ENCODE measurements at places on chromosomes 11 and 22.

DNA sequence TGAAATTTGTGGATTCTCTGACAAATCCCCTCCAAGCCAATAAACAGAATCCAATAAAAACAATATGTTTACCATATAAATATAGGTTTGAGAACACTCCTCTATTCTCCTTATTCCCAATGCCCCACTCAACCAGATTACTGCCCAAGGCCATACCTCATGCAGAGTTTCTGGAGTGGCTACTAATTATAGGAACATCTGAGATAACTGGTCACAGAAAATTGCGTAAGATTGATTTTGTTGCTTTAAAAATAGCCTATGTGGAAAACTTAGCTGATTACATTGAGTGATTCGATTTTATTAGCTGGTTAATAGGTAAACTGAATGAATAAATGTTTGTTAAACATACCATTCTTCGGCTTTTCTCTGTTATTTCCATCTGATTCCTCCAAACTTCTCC lies 48.0 kb downstream of the ME3 start:
- DNase-seq = no peak

DNA sequence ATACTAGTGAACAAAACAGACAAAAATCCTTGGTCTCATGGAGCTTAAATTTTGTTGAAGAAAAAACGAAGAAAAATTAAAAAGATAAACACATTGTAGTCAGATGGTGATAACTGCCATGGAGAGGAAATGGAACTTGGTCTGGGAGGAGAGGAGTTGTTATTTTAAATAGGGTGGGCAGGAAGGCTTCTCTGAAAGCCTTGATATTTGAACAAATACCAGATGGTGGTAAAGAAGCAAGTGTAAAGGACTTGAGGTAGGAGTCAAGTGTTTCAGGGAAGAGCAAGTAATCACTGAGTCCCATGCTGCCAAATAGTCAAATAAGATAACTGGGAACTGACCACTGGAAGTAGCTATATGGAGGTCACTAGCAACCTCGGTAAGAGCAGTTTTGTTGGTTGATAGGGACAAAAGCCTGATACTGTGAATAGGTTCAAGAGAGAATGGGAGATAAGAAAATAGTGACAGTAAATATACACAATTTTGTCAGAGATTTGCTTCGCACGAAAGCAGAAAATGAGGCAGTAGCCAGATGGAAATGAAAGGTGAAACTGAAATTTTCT lies 55.1 kb downstream of the SESN3 start:
- no peak for DNase-seq

DNA sequence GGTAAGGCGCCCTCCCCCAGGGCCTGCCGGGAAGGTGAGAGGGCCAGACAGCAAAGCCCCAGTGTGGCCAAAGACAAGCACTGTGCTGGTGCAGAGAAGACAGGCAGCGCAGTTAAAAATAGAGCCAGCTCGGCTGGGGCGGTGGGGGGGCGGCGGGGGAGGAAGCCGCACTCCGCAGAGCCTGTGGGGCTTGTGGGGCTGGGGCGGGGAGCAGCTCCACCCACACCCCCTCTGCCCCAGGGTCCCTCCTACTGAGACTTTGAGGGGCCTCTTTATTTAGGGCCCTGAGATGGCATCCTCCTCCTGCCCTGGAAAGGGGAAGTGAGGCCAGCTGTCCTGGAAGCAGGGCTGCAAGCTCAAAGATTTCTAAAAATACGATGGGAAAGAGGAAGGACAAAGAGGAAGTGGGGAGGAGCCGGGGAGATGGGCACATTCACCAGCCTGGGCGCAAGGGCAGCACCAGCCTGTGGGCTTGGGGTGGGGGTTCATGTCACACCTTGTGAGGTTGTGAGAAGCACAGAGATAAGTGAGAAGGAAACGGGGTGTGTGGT lies 2.6 kb downstream of the CYTH4 start:
- peak; percentile 43 for DNase-seq

DNA sequence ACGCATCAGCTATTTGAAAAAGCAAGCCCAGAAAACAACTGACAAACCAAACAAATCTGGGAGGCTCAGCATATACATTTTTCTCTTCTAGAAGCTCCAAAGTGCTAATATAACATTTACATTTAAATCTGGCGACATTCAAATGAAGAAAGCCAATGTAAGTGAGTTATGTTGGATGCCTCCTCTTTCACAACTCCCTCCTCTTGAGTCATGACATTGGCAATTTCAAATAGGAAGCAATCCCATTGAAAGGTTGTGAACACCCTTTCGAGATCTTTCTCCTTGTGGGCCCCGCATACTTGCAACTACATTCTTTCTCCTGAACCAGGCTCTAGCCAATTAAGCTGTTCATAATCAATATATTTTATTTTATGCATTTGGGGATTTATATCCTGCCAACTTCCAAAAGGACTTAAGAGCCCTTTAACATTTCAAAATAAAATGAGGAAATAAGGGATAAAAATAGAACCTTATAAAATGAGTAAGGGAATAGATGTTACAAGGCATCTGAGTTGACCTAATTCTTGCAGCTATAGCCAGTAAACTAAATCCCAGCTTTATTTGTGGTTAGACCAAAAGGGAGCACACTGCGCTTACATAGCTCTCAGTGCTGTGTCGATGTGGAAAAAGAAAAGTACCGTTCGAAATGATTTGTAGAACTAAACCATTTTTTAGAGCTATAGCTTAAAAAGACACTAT lies 129.5 kb upstream of the SESN3 start:
- no peak for DNase-seq

- DNase-seq = no peak
Measured at GRCh38 chr11:18371279-18371678, 23.1 kb upstream of the LDHA start.

- no peak for DNase-seq
Measured at GRCh38 chr11:22433517-22433916, 95.3 kb downstream of the SLC17A6 start.

DNA sequence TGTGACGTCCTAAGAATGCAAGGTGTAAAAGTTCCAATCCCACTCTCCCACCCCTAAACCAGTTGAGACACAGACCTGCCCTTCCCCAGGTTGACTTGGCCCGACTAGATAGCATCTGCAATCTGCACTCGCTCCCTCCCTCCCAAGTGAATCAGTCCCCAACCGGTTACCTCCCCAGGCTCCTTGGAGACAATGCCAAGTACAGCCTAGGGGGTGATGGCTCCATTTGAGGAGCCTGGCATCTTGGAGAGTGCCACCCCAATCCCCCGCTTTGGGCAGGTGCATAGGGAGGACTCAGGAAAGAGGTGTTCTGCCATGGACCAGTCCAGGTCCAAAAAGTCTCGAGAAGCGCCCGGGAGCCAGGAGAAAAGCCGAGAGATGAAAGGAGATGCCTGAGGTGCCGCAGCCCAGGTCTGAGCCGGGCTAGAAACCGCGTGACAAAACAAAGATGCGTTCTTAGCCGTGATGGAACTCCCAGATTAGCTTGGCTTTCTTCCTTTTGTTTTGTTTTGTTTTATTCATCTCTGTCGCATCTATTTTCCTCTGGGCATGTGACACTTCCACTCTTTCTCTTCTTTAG lies 18.7 kb upstream of the SNX32 start:
- no peak for DNase-seq

- DNase-seq = no peak
Measured at GRCh38 chr11:123161376-123162030, 33.5 kb downstream of the CLMP start.

DNA sequence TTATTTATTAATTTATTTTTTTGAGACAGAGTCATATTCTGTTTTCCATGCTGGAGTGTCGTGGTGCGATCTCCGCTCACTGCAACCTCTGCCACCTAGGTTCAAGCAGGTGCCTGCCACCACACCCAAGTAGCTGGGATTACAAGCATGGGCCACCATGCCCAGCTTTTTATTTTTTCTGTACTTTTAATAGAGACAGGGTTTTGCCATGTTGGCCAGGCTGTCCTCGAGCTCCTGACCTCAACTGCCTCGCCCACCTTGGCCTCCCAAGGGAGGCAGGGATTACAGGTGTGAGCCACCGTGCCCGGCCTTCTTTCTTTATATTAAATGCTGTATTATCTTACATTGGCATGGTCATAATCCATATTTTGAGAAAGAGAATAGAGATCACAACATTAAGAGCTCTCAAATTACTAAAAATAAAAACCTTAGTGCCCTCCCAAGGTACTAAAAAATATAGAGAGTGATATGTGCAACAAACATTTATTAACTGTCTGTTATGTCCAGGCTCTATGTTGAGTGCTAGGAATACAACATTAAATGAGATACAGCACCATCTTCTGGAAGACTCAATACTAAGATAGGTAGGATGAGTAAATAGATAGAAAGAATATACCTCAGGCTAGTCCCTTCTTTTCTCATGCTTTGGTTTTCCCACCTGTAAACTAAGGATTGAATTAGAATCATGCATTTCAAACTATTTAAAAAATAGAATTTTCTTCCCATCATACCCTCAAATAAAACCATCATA lies 84.1 kb downstream of the BBOX1 start:
- DNase-seq = no peak

- DNase-seq = no peak
Measured at GRCh38 chr11:64132191-64132771, 33.6 kb downstream of the MACROD1 start.

GRCh38 chr11:114308689-114309089 lies 12.5 kb downstream of the NNMT start:
- DNase-seq = no peak

DNA sequence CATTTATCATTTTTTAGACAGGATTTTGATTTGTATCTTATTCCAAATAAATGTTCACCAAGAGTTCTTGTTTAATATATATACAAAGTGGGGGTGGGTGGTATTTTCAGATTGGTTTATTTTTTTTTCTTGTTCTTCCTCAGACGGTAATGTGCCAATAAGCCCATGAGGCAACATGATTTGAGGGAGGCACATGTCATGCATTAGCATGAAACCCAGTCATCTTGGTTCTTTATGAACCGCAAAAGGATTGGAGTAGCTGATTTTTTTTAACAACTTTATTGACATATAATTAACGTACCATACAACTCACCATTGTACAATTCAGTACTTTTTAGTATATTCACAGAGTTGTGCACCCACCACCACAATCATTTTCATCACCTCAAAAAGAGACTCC lies 2.7 kb downstream of the BCL2L13 start:
- no peak for DNase-seq

DNA sequence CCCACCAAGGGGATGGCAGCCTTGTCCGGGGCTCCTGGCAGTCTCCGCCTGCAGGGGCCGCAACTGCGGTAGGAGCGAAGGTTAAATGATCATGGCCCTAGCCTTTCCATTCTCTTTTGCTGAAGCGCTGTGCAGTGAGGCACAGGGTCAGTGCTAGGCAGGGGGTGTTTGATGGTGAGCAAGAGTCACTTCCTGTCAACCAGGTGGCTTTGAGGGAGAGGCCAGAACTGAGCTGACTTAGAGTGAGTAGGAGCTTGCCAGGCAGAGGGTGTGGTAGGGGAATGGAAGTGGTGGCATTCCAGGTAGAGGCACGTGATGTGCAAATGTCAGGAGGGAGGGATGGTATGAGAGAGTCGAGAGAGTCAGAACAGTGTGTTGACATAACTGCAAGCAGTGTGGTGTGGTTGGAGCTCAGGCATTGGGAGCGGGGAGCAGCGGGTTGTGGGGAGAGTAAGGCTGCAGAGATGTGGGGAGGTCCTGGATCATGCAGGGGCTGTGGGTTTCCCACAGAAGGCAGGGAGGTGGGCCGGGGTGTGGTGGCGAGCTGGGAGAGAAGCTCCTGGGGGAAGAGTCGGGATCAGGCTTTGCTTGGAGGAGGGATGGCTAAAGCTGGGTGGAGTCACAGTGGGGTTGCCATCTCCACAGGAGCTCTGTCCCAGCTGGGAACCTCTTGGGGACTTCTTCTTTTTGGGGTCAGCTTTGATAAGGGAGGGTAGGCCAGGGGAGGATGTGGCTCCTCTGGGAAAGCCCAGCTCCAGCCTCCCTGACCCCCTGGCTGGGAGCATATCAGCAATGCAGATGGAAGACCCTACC lies 33.3 kb downstream of the AMPD3 start:
- DNase-seq = no peak

GRCh38 chr22:16922076-16922475 lies 85.9 kb downstream of the GAB4 start:
- DNase-seq = no peak

DNA sequence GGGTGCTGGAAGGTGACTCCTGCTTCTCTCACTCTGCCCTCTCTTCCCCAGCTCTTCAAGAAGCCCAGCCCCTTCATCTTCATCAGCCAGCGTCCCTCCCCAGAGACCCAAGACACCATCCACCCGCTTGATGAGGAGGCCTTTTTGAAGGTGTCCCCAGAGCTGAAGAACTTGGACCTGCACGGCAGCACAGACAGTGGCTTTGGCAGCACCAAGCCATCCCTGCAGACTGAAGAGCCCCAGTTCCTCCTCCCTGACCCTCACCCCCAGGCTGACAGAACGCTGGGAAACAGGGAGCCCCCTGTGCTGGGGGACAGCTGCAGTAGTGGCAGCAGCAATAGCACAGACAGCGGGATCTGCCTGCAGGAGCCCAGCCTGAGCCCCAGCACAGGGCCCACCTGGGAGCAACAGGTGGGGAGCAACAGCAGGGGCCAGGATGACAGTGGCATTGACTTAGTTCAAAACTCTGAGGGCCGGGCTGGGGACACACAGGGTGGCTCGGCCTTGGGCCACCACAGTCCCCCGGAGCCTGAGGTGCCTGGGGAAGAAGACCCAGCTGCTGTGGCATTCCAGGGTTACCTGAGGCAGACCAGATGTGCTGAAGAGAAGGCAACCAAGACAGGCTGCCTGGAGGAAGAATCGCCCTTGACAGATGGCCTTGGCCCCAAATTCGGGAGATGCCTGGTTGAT lies 12.6 kb downstream of the IL10RA start:
- no peak for DNase-seq

- DNase-seq = no peak
Measured at GRCh38 chr11:12943311-12943710, 65.8 kb upstream of the RASSF10 start.

GRCh38 chr11:133981156-133981555 lies 24.4 kb upstream of the IGSF9B start:
- no peak for DNase-seq

- no peak for DNase-seq
Measured at GRCh38 chr11:65851811-65852507, 6.0 kb downstream of the CFL1 start.

DNA sequence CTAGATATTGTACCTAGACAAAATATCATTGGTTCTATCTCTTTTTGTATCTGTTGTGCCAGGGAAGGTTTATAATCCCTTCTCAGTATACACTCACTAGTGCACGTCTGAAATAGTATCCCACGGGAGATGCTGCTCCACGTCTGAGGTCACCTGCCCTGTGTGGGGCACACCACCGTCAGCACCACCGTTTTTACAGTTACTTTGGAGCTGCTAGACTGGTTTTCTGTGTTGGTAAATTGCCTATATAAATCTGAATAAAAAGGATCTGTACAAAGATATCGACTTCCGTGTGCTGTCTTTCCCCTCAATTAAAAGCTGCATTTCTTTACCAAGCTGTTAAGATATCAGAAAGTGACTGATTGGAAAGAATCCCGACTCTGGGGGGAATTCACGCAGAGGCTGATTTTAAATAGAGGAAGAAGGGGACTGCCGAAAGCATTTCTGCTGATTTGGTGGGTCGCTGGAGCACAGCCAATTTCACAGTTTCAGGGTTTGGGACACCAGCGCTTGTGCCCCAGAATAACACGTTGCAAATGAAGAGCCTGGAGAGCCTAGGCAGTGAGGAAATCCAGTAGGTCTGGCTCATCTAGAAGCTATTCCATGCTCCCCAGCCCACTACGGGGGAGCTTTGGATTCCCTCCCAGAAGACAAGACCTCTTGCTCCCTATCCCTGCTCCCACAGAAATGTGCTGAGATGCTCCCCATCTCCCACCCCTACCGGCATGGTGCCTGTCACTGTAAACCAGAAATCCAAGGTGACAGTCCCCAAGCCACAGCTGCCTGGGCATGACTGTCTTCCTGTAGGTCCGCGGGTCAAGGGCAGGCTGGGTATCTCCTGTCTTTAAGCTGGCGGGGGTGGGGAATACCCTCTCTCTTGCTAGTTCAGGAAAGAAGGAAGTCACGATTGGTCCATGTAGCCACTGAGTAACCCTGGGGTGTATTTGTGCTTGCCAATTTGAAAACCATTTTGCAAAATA lies 12.7 kb upstream of the MYO18B start:
- no peak for DNase-seq

Data from bone marrow (tissue), 2 donors.